ENCODE measurements at places on chromosomes 7 and 10.
A peak's percentile ranks its signal among the peaks of the same experiment; 100 is the strongest.

GRCh38 chr7:136533732-136534131 lies 334.7 kb upstream of the CHRM2 start:
- DNase-seq: no peak

GRCh38 chr7:100191775-100192174 lies 14.1 kb downstream of the STAG3 start:
- no peak for DNase-seq

- no peak for DNase-seq
Measured at GRCh38 chr7:78316110-78316509, 517.5 kb downstream of the PHTF2 start.

DNA sequence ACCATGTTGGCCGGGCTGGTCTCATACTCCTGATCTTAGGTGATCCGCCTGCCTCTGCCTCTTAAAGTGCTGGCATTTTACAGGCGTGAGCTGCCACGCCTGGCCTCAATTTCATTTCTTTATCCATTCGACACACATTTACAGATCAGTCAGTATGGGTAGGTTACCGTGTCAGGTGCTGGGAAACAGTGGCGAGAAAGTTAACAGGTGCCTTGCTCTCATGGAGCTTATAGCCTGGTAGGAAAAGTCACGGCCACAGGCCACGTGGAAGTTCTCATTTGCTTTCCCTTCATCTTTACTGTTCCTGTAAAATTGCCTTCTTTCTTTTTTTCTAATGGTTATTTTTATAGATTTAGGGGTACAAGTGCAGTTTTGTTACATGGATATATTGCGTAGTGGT lies 2.6 kb upstream of the CAMK1D start:
- no peak for DNase-seq

DNA sequence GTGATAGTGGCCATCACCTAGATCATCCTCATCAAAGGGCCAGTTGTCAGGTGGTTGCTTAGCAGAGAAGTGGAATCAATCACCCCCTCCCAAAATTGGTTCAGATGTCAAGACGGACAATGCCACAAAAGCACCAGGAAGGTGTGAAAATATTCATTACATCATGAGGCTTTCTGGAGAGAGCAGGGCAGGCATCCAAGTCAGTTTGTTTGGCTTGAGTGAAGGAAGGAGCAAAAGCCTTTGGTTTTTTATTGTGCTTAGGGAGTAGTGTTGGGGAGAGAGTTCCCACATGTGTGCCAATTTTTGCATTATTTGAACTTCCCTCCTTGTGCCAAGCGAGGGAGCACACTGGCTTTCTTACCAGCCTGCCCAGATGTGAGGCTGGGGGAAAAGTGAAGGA lies 1082.9 kb downstream of the LRMDA start:
- no peak for DNase-seq

DNA sequence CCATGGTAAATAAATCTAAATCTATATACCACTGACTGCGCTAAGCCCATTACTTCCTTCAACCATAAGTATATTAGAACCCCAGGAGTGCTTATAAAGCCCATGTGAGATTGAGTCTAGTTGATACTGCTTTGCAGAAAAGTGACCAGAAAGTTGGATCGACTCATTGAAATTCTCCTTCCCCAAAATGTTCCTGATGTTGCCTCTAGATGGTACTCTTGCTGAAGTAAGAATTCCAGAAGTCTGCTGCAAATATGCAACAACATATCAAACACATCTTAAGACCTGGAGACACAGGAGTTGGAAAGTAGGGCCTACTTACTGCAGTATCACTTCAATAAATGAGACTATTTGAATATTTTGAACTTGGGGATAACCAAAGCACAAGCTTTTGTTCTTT lies 550.8 kb downstream of the IPMK start:
- no peak for DNase-seq

DNA sequence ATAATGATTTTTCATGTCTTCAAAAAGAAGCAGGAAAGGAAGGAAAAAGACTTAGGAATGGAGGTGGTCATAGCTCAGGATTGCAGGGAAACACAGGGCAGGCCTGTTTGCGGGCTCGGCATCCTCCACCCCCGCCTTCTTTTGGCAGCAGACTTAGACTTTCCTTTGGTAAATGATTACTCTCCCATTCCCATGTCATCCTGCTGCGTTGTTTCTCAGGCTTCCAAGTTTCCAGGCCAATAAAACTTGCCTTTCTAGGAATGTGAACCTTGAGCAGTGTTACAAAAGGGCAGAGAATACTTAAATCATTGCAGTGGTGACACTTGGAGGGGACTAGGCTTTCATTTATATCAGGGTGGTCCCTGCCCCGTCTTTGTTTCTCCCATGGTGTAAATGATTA lies 34.0 kb upstream of the DGKB start:
- no peak for DNase-seq

GRCh38 chr10:49624629-49625028 lies 10.8 kb downstream of the CHAT start:
- DNase-seq: no peak

GRCh38 chr7:70389531-70390151 lies 742.3 kb upstream of the GALNT17 start:
- no peak for DNase-seq

DNA sequence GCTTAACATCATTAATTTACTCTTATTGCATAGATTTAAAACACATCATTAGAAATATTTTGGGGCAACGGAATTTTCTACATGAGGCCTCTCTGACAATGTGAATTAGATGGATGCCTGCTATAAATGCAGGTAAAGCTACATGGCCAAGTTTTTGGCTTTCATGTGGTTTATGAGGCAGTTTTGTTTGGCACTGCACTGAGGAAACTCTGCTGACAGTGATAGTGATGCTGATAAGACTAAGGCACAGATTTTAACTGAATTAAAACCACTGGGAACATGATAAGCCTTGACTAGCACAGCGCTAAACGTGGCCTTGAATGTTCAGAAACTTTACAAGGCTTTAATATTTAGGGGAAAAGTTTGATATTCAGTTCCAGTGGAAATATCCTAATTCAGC lies 114.3 kb upstream of the NOBOX start:
- no peak for DNase-seq

DNA sequence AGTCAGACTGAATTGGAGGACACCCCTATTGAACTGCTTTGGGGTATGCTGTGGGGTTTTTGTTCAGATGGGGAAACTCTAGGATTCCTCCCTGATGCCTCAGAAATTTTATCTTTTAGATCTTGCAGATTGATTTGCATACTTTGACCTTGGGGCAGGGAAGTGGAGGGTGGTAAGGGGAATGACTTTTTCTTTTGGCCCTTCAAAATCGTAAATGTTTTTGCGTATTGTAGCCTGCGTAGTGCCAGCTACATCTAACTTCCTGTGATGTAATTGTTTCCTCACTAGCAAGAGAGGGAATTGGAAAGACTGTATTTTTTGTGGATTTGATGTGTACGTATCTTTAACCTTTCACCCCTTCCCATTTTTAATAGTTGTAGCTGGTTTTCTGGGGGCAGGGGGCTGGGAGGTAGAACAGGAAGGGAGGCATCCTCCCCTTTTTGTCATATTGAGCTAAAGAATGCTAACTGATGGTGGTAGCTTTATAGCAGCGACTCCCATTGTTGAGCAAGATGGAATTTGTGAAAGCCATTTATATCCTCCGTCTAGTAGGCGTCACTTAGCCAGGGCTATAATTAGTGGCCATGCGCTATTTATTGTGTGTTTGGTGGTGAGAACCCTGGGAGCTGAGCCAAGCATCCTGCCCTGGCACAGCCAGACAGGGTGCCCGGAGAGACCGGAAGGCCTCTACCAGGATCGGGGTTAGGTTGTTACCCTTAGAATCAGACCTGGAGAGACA lies 11.3 kb downstream of the DUSP5 start:
- no peak for DNase-seq

- no peak for DNase-seq
Measured at GRCh38 chr7:133638857-133639256, 386.0 kb downstream of the EXOC4 start.

DNA sequence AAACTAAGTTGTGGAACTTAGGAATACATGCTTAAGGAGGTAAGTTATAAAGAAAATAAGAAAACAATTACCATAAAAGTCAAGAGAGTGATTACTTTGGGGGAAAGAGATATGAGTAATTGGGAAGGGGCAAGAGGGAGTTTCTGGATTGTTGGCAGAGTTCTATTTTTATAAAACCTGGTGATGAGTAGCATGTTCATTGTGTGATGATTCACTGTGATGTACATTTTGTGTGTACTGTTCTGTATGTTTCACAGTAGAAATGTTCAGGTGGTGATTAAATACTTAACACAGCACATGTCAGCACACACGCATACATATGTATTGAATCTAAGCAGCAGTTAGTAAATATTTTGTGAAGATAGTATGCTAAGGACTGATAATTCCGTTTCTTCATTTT lies 9.7 kb upstream of the OIT3 start:
- DNase-seq: no peak

DNA sequence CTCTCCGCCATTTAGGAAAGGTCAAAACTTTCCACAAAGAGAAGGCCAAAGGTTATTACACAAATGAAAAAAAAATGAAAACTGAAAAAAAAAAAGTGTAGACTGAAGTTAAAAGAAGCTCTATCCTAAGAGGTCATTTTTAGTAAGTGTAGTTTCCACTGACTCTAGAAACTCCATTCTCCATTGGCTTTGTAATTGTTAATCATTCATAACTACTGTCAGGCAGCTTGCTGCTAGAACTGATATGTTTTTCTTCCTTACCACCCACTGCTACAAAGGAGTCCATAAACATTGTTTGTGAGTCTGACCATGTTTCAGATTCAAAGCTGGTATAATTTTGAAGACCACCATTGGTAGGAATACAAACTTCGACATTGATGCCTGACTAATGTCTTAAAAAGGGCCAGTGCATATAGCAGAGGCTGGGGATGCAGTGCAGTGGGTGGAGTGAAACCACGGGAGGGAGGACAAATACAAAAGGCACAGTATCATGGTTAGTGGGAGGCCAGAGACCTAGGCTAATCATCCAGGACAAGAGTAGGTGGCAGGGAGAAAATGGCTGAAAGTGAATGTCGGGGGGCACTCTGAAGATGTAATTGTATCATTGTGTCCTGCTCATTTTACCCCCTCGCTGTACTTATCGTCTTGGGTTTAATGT lies 16.9 kb upstream of the DYNC1I1 start:
- no peak for DNase-seq

DNA sequence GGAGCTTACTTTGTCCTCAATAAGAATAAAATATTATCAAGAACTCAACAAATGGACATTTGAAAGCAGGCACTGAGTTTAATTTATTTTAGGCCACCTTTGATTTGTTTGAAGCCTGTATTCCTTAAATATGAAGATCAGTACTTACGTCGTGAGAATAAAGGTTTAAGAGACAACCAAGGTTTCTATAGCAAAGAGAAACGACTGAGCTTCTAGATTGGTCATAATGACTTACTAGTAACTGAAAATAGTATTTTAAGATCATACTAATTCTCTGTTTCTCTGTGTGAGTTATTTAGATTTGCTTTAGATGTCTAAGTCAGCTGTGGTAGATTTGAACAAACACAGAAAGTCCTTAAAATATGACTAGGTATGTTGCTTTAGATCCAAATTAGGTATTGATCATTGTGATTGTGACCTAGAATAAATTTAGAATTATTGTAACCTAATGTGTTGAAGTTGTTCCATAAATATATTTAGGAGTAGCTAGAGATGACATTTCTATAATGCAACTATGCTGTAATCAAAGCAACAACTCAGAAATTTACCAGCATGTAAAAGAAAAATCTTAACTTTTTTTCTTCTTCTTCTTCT lies 2.4 kb upstream of the GLCCI1 start:
- no peak for DNase-seq

GRCh38 chr10:3323865-3324498 lies 151.4 kb upstream of the PITRM1 start:
- DNase-seq: no peak

GRCh38 chr10:7952266-7952665 lies 102.2 kb upstream of the GATA3 start:
- DNase-seq: no peak

GRCh38 chr7:121113288-121113687 lies 124.8 kb downstream of the CPED1 start:
- no peak for DNase-seq

GRCh38 chr7:107711301-107711700 lies 32.6 kb upstream of the CBLL1 start:
- DNase-seq: no peak

- DNase-seq: peak; percentile 90
Measured at GRCh38 chr7:7566651-7567611, at the start of gene MIOS. Gene MIOS (plus strand): TSS chr7:7566884. CDS start chr7:7572476, 5,592 bp downstream.

GRCh38 chr10:101092881-101093354 lies 31.1 kb downstream of the KAZALD1 start:
- DNase-seq: no peak

- DNase-seq: no peak
Measured at GRCh38 chr7:33905389-33906032, at the start of gene BMPER. Gene BMPER (plus strand): TSS chr7:33905539. CDS start chr7:33905614, 75 bp downstream.

DNA sequence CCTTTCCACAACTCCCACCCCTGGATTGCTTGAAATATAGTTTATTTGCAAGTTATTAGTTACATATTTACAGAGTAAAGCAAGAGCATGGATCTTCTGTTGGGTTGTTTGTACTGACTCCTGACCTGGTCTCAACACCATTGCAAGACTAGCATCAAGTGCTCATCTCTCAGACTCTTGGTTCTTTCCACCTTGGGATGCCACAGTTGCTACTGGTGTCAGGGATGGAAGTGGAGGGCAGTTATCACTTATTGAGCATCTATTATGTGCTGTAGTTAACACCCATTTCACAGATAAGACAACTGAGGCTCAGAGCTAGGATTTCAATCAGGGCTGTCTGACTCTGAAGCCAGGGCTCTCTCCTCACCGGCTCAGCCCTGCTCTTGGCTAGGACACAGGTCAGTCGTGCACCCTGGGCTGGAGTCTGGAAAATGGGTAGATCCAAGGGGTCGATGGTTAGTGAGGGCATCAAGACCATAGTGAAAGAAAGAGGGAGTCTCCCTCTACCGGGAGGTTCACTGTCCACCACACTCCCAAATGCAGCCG lies 614 bp upstream of the ADAMTS14 start:
- peak; percentile 12 for DNase-seq

DNA sequence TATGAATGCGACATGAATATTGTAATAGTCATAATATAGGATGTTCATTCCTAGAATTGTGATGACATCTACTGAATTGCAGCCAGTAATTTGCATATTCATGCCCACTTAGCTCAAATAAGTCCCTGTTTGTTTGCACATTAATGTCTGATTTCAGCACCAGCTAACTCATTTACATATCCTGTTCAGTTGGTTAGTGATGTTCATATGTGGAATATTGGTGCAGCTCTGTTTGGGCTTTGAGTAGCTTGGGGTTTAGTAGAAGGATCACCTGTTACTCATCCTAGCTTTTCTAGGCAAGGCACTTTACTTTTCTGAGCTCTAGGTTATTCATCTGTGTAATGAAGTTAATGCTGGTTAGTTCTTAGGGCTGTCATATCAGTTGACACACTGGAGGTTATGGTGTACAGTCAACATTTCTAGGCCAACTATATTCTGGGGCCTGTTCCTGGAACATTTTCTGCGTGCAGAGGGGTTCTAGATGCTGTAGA lies 238.4 kb downstream of the EXOC4 start:
- DNase-seq: no peak

DNA sequence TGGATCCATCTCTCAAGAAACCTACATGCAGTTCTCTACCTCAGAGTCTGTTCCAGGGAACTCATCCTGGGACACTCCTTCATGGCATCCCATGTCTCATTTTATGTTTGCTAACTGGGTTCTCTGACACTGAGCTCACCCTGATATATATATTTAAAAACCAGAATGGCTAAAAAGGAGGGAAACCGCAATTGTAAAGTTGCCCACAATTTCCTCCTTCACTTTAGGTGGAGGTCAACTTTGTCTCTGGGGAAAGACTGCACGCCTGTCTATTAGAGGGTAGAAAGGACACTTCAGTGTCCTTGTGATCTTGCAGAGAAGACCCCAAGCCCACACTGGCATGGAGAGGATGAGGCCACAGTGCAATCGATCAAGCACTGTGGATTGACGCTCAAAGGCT lies 131.7 kb downstream of the TEX36 start:
- DNase-seq: no peak

- no peak for DNase-seq
Measured at GRCh38 chr7:152854386-152854785, 94.8 kb downstream of the ACTR3B start.

All from natural killer cell treated with Interleukin-12 subunit alpha and Interleukin-12 subunit beta and Interleukin-15 and Interleukin-18, amount 100 ng/mL, for 72 hours (primary cell).